A549 treated with dexamethasone at 1 μM for 4 hours (cell line): ENCODE measurements at places on chromosomes 5 and 9. TPM values are rescaled to one million over a fixed set of nuclear protein-coding genes. Genes with fewer than 3 reads are reported as not detected.

MRPL36 gene
- 108 to 119 TPM (median 110 TPM) in 5 replicates for total RNA-seq

HRH2 gene
- 0.34 to 0.69 TPM (median 0.55 TPM) in 5 replicates for total RNA-seq

LRRC8A gene
- 112 to 180 TPM (median 179 TPM) in 5 replicates for total RNA-seq

PRRX2 gene
- 5.6 to 11.2 TPM (median 9.4 TPM) in 5 replicates for total RNA-seq

ABCA2 gene
- total RNA-seq = 12.4 to 27.7 TPM (median 24.8 TPM) in 5 replicates

SLC6A19 gene
- total RNA-seq = 0.32 to 0.66 TPM (median 0.64 TPM) in 5 replicates

PRDM9 gene
- not detected in 5 replicates for total RNA-seq

SLC22A5 gene
- total RNA-seq = 50.3 to 69.0 TPM (median 66.0 TPM) in 5 replicates

PKN3 gene
- total RNA-seq = 10.5 to 17.4 TPM (median 16.2 TPM) in 5 replicates

TMEM252 gene
- not detected in 5 replicates for total RNA-seq

MOCS2 gene
- total RNA-seq = 30.1 to 33.8 TPM (median 31.7 TPM) in 5 replicates
